ENCODE measurements at places on chromosomes 4 and X. TPM values are rescaled to one million over a fixed set of nuclear protein-coding genes. Genes with fewer than 3 reads are reported as not detected.

GRCh38 chrX:314049-314448 lies 4.5 kb downstream of the GTPBP6 start:
- DNase-seq, result peak; percentile 22

FAM184B gene
- total RNA-seq, result 0.03 TPM

DNA sequence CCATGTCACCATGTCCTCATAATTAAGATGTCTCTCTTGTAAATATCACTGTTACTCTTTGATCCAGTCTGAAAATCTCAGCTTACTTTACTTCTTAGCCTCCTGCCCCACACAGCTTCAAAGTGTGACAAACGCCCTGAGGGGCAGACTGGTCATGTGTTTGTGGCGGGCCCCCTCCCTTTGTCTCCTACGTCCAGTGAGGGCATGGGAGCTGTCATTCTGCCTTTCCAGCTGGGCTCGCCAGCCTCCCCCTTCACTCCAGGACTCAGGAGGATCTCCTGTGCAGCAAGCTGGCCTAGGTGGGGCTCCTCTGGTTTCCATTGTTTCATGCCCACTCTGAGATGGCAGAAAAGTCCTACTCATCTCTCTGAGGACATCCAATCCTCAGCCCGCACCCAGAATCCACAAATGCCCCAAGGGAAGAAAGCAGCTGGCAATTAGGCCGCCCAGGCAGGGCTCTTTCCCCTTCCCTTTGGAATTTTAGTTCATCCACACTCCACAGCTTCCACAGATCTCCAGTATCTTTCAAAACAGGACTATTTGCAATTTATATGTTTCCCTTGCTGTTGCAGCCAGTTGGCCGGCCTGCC lies 86.4 kb upstream of the C4orf50 start:
- no peak for DNase-seq

DNA sequence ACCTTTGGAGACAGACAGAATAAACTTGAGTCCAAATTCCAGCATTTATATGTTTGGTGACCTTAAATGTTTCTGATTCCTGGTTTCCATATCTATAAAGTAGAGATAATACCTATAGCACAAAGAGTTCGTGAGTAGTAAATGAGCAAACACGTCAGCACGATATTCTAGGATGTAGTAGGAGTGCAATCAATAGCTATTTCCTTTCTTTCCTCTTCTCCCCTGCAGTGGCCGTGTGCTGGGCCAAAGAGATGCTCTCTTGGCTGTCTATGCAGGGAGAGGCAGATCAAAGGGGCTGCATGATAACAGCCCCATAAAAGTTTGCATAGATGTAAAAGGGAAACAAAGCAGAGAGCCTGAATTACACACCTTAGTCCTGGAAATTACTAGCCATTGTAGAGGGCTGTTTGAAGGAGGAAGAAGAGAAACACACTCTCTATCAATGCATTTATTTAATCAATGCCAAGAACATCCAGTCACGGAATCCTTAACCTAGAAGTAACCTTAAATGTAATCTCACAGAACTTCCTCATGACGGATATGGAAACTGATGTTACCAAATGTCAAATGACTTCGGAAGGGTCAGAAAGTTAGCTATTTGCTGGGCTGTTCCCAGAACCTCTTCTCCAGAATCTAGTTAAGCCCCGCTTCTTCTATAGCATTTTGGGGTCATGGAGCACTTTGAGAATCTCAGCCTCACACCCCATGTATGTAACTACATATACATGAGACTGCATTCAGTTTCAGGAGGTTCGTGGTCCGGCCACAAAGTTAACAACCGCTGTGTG lies 35.5 kb upstream of the PLAC8 start:
- DNase-seq, result no peak

DNA sequence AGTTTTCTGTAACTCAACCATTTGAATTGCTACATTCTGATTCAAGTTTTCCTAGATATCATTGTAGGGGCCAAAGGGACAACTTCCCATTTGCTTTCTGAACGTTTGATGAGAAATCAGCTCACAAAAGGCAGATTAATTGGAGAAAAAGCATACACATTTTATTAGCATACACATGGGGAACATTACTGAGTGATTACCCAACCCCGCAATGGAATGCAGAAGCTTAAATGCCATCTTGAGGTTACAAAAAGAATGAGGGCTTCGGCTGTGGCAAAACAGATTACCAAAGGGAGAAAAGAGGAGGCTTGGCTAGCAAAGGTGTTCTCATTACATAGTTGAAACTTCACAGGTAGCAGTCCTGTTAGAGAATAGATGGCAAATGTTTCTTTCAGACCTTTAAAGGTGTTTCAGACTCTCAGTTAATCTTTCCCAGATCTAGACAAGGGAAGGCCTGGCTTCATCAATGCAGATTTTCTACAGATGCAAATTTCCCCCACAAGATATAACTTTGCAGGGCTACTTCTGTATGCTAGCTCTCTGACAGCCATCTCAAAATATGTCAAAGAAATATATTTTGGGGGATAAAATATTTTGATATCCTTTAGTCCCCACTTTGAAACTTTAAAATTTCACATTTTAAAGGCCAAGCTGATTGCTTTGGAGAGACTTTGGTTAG lies 26.5 kb upstream of the HERC6 start:
- DNase-seq, result no peak

CBLL2 gene
- total RNA-seq, result not detected

DNA sequence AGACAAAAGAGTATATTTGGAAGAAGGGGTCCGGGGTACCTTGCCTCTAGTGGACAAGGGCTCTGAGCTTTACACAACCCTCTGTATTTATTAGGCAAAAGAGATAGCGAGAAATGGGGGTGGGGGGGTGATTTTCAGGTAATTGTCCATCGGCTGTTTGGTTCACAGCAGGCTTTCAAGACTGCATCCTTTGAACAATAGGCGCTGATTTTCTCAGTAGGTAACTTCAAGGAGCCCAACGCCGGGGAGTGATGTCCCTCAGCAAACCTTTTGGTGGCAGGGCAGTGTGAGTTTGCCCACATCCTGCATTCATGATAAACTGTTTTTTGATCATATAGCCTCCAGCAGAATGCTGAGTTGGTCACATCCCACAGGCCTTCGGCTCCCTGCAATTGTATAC lies 61.6 kb downstream of the KDM5C start:
- DNase-seq, result no peak

ATP2B3 gene
- total RNA-seq, result not detected

GRCh38 chr4:83408908-83409307 lies 46.7 kb downstream of the HELQ start:
- no peak for DNase-seq

SLITRK4 gene
- 0.73 TPM for total RNA-seq

ERVMER34-1 gene
- total RNA-seq, result 1.2 TPM

DNA sequence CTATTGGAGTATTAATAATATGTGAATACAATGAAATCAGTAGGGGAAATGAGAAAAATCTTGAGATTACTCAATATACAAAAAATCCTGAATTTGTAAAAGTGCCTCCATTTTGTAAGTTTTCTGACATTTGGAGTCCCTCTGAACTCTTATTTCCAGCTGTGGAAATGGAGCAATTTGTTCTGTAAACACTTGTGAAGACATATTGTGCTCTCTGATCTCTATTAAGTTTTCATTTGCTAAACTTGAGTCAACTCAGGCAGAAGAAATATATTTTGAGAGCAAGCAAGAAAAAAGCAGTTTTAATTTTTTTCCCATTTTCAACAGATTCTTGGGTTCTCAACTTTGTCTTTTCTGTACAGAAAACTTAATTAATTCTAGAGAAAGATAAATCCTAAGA lies 51.4 kb upstream of the PCDH18 start:
- DNase-seq, result no peak

GRCh38 chr4:167218022-167218608 lies 16.2 kb downstream of the SPOCK3 start:
- no peak for DNase-seq

- no peak for DNase-seq
Measured at GRCh38 chr4:176319151-176319703, 539 bp upstream of the SPCS3 start.

- DNase-seq, result no peak
Measured at GRCh38 chrX:47915886-47916493, 79.3 kb downstream of the ZNF81 start.

HAND2 gene
- total RNA-seq, result 63.2 TPM

GDPD2 gene
- total RNA-seq, result not detected

DNA sequence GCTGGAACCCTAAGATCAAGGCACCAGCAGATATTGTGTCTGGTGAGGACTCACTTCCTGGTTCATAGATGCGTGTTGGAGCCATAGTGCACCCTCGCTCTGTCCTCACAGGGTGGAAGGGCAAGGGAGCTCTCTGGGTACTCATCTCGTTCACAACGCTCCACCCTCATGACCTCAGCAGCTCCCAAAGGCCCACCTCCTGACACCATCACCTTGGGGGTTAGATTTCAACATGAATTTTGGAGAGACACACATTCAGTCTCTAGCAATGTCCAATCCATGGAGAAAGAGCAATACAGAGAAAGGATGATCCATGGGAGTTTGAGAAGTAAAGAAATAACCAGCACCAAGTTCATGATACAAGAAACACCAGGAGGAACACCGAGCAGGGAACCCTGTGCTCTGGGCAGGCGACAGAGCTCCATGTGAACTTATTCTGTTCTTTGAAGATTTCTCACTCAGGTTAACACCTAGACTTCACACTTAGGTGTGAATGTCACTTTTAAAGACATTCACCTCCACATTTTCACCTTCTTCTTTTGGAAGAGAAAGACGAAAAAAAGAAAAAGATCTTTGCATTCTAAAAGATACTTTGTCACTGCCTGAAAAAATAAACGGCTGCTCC lies 171.8 kb upstream of the FAM9B start:
- DNase-seq, result no peak

SHOX gene
- total RNA-seq, result not detected

- DNase-seq, result no peak
Measured at GRCh38 chrX:44144177-44144945, 171.2 kb upstream of the NDP start.

DNA sequence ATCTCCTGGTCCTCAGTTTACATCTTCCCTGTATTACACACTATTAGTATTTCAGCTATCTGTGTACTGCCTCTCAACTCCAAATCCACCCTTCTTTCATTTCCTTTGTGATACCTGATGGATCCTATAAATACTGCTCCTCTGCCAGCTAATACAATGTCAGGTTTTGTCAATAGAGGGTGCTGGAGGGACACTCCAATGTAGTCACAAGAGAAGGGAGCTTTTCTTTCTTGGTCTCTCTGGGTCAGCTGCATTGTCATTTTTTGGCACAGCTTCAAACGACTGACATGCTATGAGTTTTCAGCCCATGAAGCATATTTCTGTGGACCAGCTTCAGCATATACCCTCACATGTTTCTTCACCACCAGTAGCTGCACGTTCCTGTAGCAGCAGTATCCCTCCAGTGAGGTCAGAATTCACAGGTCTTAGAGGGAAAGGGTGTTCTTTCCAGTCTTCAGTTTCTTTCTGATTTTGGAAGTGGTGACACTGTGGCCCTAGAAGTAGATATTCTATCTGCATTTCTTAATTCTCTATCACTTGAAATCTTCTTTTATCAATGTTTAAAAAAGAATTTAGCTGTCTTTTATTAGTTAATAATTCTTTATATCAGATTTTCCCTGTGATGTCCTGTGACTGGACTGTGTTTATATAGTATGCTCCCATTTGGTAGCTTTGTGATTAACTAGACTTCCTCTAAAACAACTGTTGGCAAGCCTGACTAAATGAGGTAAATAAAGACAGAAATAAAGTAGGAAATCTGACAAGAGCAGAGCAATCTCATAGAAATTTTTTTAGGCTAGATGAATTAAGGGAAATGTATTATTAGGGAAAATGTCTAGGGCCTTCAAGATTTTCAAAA lies 60.6 kb downstream of the GABRA2 start:
- DNase-seq, result no peak

DNA sequence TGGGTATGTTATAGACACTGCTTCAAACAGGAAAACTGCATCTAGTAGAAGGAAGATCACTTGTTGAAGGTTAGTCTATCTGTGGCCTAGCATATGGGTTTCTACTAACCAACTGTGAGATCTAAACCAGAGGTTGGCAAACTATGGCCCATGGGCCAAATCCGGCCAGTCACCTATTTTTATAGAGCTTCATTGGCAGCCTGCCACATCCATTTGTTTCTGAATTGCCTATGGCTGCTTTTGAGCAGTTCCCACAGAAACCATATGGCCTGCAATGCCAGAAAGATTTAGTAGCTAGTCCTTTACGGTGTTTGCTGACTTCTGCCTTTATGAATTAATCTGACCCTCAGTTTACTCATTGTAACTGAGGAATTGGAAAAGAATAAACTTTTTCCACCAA lies 71.1 kb downstream of the MID1 start:
- no peak for DNase-seq

GRCh38 chrX:149628280-149628679 lies 3.3 kb downstream of the TMEM185A start:
- no peak for DNase-seq

VCX gene
- total RNA-seq, result not detected

TREX2 gene
- total RNA-seq, result not detected

DNA sequence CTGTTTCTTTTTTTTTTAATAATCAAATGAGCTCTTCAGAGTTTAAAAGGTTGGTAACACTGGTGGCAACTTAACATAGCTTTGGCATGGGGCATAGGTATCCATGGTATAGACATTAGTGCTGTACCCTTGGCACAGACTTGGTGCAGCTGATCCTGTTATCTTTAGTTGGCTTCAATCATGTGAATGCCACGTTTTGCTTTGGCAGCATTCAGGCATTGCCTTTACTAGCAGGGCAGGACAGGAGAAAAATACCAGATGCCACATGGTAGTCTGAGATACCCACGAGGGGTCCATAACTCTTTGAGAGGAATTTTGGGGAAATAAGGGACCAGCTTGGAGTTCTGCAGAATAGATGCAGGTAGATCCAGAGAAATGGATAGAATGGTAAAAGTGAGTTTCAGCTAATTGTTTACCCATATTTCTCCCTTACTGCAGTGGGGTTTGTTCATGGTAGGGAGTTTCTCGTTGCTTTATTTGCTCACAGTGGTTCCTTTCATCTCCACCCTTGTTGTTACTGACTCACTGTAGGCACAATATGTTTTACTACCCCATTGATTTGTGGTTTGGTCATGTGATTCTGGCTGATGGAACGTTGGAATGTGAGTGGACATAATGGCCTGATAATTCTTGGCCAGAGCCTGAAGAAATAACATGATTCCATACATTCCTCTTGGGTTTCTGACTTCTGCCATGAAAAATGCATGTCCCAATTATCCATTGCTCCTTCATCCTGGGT lies 342.7 kb downstream of the GLUD2 start:
- no peak for DNase-seq

PF4V1 gene
- total RNA-seq, result not detected

DNA sequence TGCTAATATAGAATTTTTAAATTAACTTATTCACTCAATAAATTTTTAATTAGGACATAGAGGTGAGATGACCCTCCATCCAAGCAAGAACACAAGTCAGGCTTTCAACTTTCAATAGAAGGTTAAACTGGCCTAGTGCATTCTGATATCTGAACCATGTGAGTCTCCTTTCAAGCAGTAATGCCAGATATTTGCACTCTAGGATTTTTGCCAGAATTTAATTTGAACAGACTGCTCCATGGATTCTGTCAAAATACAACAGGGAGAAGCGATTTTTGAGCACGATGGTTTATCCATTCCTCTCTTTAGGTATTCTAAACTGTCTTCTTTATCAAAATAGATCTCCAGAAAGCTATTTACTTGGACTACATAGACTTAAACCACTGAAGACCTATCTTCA lies 72.0 kb upstream of the DCLK2 start:
- DNase-seq, result no peak

AVPR2 gene
- total RNA-seq, result 3.7 TPM

EDNRA gene
- total RNA-seq, result 76.3 TPM

Measured in left cardiac atrium (tissue), 4 donors.